Stimulated activated CD8-positive, alpha-beta memory T cell treated with anti-CD3 and anti-CD28 coated beads, Interleukin-15, amount 100 ng/mL, for 24 hours (primary cell): ENCODE measurements at places on chromosomes 7 and 10.

- no peak for DNase-seq
Observed at GRCh38 chr10:32413513-32413912, 32.4 kb upstream of the CCDC7 start.

DNA sequence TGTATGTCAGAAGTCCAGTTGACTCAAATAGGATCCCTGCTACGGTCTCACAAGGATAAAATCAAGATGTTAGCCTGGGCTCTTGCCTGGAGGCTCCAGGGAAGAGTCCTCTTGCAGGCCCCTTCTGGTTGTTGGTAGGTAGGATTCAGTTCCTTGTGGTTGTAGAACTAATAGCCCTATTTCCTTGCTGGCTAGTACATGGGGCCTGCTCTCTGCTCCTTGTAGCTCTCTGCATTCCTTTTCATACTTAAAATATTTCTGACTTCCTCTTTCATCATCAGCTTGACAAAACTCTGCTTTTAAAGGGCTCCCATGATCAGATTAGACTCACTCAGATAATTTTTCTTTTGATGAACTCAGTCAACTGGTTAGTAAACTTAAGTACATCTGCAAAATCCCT, 756.7 kb downstream of the GATA3 start:
- no peak for DNase-seq

DNA sequence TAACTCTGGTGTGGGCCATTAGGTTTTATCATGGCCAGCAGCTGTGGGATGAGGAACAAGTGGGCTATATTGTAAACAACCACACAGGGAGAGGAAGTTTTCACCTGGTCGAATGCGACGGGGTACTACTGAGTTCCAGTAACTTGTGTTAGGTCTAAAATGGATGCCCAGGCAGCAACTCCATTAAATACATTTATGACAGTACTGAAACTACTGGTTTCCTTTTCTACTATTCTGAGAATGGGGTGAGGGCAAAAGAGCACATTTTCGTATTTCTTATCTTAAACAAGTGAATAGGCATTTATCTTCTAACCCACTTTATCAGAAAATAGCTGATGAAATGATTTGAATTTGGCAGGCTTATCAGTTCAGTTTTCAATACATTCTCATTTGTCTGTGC, 109.7 kb downstream of the C1GALT1 start:
- DNase-seq: no peak

- DNase-seq: no peak
Observed at GRCh38 chr7:74225400-74225799, 15.6 kb downstream of the LAT2 start.
